GM23248 (cell line): ENCODE measurements at places on chromosomes 16 and 17.

- DNase-seq = no peak
Observed at GRCh38 chr17:67469208-67469980, 92.3 kb downstream of the PITPNC1 start.

- DNase-seq = no peak
Observed at GRCh38 chr16:77541165-77541564, 106.3 kb upstream of the ADAMTS18 start.

DNA sequence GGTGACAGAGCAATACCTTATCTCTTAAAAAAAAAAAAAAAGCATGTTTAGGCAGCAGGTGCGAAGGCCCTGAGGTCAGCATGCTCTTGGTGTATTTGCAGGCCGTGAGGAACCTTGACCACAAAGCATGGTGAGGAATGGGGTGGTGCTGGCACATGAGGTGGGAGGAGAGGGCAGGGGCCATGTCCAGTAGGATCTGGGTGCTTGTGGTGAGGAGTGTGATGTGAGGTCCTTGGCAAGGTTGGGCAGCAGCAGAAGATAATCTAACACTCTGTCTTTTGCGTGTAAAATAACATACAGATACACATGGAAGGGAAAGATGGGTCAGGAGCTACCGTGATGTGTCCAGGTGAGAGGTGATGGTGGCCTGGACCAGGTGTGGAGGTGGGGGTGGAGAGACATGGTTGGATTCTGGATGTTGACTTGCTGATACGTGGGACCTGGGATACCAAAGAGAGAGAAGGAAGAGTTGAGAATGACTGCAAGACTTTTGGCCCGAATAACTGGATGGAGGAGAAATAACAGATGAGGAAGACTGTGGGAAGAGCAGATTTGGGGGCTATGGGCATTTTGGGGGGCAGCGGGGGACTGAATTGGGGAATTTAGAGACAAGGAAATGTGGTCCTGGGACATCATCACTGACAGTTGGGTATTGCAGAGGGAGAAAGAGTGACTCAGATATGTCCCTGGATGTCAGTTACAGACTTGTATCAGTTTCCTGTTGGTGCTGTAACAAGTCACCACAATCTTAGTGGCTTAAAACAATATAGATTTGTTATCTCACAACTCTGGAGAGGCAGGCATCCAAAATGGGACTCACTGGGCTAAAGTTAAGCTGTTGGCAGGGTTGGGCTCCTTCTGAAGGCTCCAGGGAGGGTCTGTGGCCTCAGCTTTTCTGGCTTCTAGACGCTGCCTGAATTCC, 274.9 kb downstream of the HAPSTR1 start:
- no peak for DNase-seq

DNA sequence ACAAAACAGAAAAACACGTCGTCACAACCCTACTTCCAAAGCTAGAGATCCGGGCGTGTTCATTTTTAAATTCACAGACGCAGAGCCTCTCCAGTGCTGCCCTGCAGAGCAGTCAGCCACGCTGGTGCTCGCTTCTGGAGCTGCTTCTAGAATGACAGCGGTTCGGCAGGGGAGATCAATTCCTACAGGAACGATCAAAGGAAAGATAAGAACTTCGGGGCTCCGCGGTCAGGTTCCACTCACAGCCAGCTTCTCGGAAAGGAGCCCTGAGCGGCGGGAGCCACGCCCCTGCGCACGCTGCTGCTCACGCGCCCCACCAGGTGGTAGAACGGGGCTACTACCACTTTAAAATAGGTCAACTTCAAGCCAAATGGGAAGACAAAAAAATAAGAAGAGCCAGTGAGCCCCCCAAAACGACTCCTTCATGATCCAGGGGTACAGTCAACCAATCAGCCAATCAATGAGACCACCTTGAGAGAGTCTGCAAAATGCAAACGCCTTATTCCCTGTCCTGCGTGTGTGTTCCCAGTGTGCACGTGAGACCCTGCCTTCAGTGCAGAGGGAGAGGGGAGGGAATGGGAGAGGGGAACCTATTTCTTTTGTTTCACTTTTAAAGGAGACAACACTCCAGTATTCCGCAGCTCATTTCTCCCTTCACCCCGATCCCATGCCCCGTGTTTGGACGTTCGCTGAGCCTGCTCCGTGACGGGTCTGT, 209.7 kb downstream of the RBFOX3 start:
- peak; percentile 75 for DNase-seq

- DNase-seq = peak; percentile 99
Observed at GRCh38 chr16:31064882-31065461, 9.1 kb downstream of the ZNF668 start.

DNA sequence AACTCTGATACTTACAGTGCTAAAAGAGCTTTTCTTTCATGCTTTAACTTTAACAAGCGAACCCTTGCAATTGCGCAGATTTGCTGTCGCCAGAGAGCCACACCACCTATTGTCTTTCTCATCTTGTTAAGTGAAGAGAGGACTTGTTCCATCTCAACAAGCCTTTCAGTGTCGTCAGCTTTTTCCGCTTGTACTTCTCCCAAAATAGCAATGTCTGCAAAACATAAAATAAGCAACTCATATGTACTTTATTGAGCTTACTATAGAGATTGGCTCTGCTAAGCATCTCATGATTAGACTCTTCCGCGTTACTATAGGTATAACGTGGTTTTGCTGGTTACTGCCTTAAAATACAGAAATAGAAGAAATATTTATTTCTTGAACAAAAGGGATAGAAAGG, 51.9 kb downstream of the ABCA8 start:
- DNase-seq = no peak

GRCh38 chr16:47480410-47480809, 19.3 kb downstream of the PHKB start:
- DNase-seq = no peak

DNA sequence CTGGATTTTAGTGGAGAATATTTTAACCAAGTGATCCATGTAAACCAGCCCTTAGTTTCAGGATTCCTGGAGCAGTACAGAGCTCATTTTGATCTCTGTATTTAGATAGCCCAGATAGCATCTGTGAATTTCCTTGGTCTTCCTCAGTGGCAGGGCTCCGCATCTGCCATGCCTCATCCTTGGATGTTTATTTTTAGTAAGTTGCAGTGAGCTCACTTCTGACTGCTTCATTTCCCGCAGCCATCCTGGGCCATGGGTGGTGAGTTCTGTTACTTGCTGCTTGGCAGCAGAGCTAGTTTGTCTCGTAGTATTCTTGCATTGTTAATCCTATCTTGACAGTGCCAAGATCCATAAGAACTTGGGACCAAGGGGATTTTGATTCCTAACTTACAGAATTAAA, 33.7 kb downstream of the IST1 start:
- DNase-seq = peak; percentile 87

GRCh38 chr16:86975445-86975844, 341.7 kb downstream of the C16orf95 start:
- peak; percentile 66 for DNase-seq

GRCh38 chr17:21458054-21458453, 81.9 kb downstream of the KCNJ12 start:
- DNase-seq = peak; percentile 19

DNA sequence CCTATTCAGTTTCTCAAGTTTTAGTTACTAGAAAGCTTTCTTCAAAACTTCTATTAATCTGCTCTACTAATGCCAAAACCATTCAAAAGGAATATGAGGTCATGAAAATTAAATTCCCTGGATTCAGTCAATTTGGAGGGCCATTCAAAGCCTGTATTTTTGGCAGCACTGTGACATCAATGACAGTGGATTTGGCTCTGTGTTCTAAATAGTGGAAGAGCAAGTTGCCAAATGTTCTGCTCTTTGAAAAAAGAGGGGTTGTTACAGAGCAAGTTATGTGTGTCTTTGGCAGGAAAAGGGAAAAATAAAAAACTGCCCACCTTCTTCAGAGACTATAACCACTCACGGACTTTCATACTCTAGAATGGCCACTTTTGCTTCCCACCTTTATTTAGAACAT, 3.2 kb upstream of the C16orf46 start:
- DNase-seq = no peak

DNA sequence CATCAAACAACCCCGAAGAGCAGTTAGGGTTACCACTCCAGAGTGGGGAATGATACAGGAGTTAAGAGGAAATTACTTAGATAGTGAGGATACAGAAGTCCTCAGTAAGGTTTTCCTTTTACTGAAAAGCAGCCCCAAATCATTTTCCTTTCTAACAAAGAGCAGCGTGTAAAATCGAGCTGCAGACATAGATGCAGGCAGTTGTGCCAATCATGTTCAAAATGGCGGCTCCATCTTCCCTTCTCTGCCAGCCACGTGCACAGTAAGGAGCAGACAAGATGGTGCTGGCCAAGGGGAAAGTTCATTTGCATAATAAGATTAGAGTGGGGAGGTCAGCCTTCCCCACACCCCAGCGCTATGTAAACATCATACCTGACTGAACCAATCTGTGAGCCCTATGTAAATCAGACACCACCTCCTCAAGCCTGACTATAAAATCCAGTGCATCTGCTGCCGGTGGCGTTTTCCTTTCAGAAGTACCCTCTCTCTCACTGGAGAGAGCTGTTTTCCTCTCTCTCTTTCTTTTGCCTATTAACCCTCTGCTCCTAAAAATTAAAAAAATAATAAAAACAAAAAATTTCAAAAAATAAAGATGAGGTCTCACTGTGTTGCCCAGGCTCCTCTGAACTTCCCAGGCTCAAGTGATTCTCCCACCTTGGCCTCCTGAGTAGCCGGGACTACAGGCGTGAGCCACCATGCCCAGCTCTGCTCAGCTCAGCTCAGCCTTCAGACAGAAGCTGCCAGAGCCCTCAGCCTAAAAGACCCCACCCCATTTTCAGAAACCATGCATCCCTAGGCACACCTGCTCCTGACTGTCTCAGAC, 2.6 kb upstream of the SRL start:
- DNase-seq = no peak

DNA sequence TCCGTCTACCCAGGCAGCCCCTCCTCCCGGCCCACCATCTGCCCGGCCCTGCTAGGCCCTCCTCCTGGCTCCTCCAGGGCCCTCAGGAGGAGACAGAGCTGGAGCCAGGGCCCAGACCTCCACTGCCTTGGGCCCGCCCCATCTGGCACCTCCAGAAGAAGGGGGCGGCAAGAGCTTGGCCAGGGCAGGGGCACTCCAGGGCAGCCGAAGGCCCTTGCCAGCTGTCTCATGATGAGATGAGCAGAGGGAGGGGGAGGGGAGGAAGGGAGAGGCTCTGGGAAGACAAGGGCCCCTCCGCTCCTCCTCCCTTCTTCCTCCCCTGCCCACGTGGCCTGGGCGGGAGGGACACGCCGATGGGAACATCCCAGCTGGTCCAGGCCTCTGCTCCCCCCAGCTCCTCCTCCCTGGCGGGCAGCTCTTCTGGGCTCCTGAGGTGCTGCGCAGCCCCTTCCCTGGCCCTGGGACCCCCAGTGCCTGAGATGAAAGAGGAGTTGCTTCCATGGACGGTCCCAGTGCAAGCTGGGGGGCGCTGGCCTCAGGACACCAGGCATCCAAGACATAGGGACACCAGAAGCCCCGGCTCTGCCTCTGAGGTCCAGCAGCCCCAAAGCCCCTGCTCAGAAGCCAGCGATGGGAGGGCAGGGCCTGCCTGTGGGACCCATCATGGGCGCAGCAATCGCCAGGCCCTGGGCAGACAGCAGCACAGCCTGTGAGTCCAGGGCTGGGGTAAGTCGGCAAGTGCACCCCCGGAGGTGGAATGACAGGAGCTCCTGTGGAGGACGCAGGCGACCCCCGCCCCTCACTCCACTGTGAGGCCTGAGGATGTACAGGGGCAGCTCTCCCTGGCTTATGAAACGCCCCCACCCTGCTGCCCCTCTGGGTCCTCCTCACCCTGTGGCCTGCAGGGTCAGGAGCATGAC, 23.6 kb upstream of the ENPP7 start:
- peak; percentile 45 for DNase-seq

DNA sequence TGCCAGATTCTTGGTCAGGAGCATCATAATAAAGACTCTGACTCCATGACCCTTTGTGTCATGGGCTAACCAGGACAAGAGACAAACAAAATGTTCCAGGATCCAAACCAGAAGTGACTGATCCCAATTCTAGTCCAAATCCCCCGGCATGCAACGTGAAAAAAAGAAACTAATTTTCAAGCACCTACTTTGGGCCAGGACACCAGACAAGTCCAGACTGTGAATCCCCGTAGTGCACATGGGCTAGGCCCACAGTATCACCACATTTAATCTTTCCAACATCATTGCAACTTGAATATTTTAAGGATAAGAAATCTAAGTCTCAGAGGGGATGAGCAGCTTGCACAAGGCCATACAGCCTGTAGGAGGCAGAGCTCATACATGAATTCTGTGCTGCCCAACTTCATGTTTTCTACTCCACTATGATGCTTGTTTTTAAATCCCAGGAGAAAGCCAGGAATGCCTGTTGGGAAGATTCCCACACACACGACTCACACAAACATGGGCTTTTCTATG, 365.7 kb downstream of the NPIPA8 start:
- peak; percentile 2 for DNase-seq

DNA sequence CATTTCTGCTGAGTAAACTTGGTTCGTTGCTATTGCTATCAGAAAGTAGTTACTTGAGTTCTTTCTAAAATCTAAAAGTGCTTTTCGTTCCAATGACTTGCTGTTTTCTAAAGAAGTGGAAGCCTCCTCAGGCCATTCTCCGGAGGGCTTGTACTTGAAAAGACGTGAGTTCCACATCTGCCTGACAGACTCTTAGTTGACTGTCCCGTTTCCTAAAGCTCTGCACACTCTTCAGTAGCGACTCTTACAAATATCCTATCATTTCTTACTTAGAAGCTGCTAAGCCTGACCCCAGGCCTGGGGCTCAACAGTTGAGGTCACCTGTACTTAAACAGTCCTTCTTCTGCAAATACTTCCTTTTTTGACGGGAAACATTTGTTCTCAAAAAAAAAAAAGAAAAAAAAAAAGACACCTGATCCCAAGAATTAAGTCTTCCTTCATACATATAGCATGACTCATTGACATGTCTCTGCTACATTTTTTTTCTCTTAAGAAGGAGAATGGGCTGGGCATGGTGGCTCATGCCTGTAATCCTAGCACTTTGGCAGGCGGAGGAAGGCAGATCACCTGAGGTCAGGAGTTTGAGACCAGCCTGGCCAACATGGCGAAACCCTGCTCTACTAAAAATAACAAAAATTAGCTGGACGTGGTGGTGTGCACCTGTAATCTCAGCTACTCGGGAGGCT, 61.5 kb downstream of the DHRS7C start:
- DNase-seq = peak; percentile 14

- DNase-seq = peak; percentile 88
Observed at GRCh38 chr16:56617212-56618085, 8.1 kb upstream of the MT1E start.

DNA sequence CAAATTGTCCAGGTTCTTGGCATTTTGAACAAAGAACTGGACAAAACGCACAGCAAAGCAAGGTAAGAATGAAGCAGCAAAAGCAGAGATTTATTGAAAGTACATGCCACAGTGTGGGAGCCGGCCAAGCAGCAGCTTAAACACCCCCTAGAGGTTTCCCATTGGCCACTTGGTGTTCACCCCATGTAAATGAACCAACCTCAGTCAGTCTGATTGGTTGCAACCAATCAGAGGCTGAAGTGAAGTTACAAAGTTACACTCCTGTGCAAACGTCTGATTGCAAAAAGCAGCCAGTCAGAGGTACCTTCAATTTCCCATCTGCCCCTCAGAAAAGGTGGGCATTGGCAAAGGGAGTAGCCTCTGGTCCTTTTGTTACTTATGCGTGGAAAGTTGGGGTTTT, 8.8 kb upstream of the ZNF263 start:
- DNase-seq = no peak

- DNase-seq = peak; percentile 89
Observed at GRCh38 chr17:7280519-7281073, 922 bp upstream of the SLC2A4 start.

- DNase-seq = no peak
Observed at GRCh38 chr16:6190776-6191175, 1093.2 kb upstream of the EEF2KMT start.
